Stimulated activated CD8-positive, alpha-beta memory T cell treated with anti-CD3 and anti-CD28 coated beads, Interleukin-2, amount 100 ng/mL, for 1 hour (primary cell): ENCODE measurements at places on chromosomes 11 and 22.

- no peak for DNase-seq
Measured at GRCh38 chr22:19832476-19833108, 22.1 kb downstream of the GNB1L start.

- DNase-seq, result no peak
Measured at GRCh38 chr11:119974467-119974866, 163.4 kb downstream of the TRIM29 start.

- no peak for DNase-seq
Measured at GRCh38 chr22:26399289-26399688, 29.8 kb upstream of the ASPHD2 start.

GRCh38 chr11:117841551-117842031, 17.0 kb upstream of the FXYD2 start:
- DNase-seq, result no peak

- DNase-seq, result no peak
Measured at GRCh38 chr11:7436657-7437056, 48.6 kb upstream of the OLFML1 start.

DNA sequence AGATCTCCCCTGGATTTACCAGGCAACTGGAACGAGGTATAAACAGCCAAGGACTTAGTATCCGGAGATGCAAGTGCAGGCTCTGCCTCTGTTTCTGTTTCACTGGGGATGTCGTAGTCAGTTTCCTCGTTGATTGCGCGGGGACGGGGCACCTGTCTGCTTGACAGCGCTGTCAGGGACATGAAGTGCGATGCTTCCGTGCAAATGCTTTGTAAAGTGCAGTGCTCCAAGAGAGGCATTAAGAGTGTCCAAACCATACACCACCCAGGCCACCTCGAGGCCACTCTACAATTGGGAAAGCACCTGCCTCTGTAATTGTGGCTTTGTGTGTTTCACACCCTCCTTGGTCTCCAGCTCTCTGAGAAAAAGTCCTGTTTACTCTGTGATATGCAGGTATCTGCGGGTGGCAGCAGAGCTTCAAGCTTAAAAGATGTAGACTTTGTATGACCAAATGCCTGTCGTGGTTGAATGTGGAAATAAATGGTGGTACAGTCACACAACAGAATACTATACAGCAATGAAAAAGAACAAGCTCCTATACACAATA, 18.6 kb upstream of the CD5 start:
- DNase-seq, result no peak

DNA sequence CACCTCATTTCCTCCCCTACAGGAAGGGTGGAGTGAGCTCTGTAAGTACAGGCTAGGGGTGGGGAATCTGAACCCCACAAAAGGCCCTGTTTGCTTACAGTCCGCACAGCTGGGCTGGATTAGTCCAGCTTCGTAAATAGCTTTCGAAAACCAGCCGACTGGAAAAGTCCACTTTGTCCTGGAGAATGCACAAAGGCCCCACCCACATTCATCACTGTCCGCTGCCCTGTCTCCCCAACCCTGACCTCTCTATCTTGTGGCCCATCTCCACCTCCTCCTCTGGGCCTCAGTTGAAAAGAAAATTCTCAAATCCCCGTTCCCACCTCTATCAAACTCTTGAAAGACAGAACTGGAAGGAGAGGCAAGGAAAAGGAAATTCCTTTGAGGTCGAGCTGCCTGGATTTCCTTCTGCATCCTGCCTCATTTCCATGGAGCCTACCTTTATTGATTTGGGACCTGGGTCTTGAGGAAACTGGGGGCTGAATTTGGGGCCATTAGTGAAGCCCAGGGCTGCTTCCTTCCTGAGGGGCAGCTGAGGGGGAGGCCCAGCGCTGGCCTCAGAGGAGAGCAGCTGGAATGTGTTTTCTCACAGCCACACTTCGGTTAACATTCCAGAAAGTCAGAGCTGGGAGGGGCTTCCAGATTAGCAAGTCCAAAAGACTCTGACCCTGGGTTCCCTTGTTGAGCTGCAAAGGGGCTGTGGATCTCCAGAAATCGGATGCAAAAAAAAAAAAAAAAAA, 147.6 kb downstream of the FBXO7 start:
- DNase-seq, result no peak

GRCh38 chr11:112185883-112186282, 10.6 kb downstream of the BCO2 start:
- DNase-seq, result no peak

GRCh38 chr11:117259417-117259816, 26.9 kb downstream of the RNF214 start:
- DNase-seq, result no peak

GRCh38 chr22:32590556-32590955, 115.9 kb downstream of the FBXO7 start:
- no peak for DNase-seq

DNA sequence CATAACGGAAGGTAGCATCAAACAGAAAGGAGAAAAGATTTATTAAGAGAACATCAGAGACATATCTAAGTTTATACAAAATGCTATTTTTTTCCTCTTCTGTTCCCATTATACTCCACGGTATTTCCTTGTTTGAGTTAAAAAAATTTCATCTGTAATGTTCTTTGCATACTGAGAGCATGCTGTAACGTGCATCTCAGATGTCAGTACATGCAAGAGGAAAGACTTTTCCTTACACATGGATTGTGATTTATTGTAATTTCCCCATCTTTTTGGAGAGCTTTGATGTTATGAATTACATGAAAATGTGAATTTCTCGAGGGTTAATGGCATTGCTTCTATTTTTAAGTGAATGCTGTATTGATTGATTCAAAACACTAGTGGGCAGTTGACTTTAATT, 1164.0 kb downstream of the LRRC4C start:
- no peak for DNase-seq

- no peak for DNase-seq
Measured at GRCh38 chr22:38435965-38436364, 19.0 kb downstream of the KCNJ4 start.

DNA sequence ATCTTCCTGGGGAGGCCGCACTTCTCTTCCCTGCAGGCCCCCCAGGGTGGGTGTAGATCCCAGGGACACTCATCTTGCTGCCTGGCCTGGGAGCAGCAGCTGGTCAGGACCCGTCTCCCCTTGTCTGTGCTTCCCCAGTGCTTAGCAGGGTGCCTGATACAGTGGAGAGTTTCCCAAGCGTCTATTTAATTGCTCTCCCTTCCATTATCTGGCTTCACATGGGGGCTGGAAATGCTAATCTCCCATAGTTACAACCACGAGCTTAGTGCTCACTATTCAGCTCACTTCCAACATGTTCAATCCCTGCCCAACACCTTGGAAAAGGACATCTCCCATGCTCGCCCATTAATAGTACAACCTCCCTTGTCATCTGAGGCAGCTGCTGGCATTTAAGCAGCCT, 100.5 kb downstream of the DSCAML1 start:
- DNase-seq, result no peak

DNA sequence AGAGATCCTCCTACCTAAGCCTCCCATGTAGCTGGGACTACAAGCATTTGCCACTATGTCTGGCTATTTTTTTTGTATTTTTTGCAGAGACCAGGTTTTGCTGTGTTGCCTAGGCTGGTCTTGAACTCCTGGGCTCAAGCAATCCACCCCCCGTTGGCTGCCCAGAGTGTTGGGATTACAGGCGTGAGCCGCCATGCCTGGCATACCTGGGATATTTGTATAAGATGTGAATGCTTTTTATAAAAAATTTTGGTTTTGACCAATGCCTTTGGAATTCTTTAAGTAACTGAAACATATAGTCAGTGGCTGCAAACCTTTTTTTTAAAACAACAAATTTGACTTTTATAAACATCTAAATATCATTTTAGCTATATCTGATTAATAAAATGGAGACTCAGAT, 42.4 kb downstream of the ADAMTS8 start:
- DNase-seq, result no peak

DNA sequence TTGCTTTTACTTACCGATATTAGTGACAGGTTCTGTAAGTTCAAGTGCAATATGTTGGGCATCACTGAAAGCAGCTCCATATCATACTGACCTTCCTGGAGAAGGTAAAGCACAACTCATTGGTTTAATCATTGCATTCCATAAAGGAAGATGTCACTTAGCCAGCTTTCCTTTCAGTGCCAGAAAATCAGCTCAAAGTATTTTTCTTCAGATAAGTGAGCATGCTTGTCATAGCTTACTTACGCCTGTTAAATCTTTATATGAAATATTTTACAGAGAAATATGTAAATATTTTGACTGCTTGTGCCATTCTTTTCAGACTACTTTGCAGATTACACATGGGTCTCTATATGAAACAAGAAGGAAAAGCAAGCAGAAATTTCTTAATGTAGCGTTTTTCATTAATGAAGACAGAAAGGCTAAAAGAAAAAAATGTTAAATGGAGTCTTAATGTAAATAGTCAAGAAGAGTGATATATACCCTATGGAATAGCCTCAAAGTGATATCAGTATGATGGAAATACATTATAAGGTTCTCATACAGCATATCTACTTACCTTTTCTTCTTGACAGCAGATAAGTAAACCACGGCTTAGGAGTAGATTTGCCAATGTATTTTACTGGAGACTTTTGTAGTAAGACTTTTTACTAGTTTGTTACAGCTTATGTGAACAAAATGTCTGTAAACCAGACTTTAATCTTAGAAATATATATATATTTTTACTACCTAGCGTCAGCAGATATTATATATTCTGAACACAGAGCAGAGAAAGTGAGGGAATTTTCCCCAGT, 649.7 kb downstream of the METTL15 start:
- DNase-seq, result no peak

GRCh38 chr11:119482521-119483011, 59.6 kb upstream of the THY1 start:
- no peak for DNase-seq

- no peak for DNase-seq
Measured at GRCh38 chr11:125950696-125951651, 5.1 kb downstream of the VSIG10L2 start.

DNA sequence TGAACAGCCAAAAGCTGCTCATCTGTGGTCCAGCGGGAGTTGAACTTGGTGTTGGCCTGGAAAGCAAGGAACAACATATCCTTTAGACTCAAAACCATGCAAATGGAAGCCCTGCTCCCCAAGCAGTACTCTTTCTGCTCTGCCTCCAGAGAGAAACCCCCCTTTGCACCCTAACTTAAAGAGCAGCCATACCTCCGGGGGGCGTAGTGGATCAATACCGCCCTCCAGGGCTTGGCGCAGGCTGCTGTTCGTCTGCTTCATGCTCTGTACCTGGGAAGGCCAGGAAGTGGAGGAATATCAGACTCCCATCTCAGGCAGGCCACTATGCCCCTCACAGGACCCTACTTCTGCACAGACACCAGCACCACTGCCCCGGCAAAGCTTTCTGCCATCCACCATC, 4.3 kb downstream of the RCOR2 start:
- no peak for DNase-seq

DNA sequence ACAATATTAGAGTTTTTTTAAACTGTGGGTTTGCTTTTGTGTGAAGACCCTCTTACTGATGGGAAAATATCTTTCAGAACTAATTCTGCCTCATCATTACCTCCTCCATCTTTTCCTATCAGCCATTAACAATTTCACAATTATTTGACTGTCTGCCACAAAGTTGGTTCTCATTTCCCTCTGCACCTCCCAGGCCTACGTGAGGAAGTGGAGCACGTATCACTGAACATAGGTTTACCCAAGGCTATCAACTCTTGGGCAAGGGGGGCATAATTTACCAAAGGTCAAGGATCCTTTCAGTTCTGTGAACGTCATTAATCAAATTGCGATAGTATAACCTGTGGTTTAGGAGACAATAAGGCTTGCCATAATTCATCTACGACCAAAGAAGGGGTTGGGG, 60.0 kb downstream of the LIF start:
- DNase-seq, result no peak

- no peak for DNase-seq
Measured at GRCh38 chr11:94776351-94777321, 8.5 kb downstream of the AMOTL1 start.

DNA sequence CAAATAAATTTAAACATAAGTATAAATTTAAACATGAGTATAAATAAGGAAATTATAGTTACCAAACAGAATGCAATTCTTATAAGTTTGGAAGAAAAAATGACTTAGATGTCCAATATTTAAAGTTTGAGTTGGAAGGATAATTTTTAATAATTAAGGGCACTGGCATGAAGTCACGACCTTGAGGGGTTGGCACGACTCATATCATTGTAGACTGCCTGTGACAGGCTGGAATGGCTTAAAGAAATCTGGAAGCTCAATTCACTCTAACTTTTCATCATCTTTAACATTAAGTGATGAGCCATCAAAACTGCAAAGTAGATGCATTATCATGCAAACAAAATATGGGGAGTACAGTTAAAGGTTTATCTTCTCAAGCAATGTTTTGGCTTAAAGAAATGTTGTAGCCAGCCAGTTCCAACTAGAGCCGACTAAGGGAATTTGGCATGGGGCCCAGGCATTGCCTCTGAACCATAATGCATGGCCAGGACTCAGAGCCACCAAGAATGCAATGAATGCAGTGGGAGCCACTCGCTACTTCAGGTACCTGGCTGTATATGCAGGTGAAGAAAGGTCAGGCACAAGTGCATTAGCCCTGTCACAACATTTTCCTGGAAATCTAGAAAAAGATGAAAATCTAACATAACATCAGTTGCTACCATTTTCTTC, 33.4 kb downstream of the PGR start:
- DNase-seq, result no peak

GRCh38 chr11:72039856-72040401, 40.4 kb downstream of the NUMA1 start:
- no peak for DNase-seq

DNA sequence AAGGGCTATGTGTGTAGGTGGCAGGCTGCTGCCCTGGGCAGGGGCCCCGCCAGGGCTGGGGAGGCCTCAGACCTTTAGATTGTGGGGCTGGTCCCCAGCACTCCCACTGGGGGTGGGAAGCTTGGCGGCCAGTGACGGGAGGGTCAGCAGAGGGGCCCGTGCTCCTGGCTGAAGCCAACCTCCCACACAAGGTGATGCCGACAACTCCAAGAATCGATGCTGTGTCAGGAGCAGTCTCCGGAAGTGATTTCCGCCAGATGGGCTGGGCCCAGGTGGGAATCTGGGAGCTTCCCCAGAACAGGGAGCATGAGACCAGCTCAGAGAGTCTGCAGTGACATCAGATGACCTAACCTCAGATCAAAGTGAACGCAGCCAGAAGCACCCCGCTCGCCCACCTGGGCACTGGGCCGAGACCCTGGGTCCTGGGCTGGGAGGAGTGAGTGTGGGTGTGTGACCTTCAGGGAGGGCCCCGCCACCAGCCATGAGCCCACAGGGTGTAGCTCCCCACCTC, 7.7 kb downstream of the TRPM5 start:
- no peak for DNase-seq

GRCh38 chr11:70764356-70764905, 366.1 kb downstream of the CTTN start:
- DNase-seq, result no peak

DNA sequence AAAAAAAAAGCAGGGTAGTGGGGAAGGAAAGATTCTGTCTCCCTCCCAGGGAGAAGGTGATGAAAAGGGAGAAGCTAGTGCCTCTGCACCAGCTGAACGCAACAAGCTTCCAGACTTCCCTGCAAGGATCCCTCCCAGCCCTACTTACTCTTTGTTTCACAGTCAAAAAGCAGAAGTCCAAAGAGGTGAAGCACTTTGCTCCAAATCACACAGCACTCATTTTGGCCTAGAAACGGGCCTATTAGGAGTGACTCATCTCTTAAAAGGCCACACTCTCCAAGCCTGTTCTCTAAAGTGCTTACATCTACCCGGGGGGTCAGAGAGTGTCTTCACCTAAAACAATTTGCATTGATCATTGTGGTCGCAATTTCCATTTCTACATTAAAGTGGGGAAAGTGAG, 17.7 kb upstream of the GRK3 start:
- DNase-seq, result no peak
